ENCODE measurements at places on chromosomes 6 and 20.

GRCh38 chr6:17039266-17039665 is 62.6 kb upstream of the STMND1 start:
- no peak for DNase-seq

DNA sequence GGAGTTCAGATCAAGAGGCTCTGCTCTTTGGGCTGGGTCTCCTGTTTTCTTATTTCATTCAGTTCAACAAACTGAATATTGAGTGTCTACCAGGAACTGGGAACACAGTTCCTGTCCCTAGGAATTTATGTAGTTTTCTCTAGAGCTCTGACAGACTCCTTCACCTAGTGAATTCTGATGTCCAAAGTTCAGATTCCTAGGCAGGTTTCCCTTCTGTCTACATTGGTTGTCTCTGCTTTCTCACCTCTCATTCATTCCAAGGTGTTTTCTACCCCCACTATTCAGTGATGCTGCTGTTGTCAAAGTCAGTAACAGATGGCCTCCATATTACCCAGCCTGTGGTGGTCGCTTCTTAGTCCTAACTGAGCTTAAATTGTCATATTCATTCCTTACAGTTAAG is 4.4 kb downstream of the SMIM13 start:
- no peak for DNase-seq

DNA sequence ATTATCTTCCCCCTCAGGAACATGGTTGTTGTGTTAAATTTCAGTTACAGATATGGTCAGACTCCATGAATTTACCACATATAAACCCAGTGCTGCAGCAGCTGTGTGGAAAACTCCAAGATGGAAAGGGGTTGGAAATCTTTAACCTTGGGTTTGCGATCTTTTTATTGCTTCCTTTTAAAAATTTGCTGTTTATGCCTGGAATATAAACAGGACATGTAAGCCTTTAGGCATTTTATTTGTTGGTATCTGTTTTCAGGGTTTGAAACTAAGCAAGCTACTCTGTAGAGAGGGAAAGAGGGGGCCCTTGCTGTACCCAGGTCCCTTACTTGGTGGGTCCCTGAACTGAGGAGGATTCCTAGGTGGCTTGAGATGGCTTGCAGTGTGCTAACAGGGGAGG is 778 bp downstream of the PKIG start:
- DNase-seq = no peak

DNA sequence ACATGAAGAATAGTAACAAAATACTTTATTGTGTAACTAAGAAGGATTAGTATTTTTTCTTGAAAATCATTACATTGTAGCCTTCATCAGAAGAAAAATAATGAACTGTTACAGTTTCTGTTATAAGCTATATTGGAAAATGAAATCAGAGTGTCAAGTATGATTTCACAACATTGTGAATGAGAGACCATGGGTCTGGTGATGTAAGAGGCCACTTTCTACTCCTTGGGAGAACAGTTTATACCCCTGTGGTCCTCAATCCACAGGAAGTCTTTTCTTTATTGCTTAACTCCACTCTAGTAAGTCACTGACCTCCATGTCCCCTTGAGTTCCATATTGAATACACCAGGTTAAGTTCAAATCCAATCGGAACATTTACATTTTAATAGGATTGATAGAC is 218.7 kb upstream of the FERMT1 start:
- DNase-seq = no peak

- no peak for DNase-seq
These were observed 92.3 kb downstream of the RFX6 start for GRCh38 chr6:116969211-116969863.

- peak; percentile 22 for DNase-seq
These were observed 55.1 kb upstream of the IL20RA start for GRCh38 chr6:137099689-137100403.

- DNase-seq = no peak
These were observed 111.2 kb downstream of the TAF4 start for GRCh38 chr20:61954276-61955021.

- no peak for DNase-seq
These were observed 6.4 kb downstream of the FUCA2 start for GRCh38 chr6:143505111-143505510.

GRCh38 chr20:4788314-4788713 is 66.6 kb downstream of the PRND start:
- no peak for DNase-seq

DNA sequence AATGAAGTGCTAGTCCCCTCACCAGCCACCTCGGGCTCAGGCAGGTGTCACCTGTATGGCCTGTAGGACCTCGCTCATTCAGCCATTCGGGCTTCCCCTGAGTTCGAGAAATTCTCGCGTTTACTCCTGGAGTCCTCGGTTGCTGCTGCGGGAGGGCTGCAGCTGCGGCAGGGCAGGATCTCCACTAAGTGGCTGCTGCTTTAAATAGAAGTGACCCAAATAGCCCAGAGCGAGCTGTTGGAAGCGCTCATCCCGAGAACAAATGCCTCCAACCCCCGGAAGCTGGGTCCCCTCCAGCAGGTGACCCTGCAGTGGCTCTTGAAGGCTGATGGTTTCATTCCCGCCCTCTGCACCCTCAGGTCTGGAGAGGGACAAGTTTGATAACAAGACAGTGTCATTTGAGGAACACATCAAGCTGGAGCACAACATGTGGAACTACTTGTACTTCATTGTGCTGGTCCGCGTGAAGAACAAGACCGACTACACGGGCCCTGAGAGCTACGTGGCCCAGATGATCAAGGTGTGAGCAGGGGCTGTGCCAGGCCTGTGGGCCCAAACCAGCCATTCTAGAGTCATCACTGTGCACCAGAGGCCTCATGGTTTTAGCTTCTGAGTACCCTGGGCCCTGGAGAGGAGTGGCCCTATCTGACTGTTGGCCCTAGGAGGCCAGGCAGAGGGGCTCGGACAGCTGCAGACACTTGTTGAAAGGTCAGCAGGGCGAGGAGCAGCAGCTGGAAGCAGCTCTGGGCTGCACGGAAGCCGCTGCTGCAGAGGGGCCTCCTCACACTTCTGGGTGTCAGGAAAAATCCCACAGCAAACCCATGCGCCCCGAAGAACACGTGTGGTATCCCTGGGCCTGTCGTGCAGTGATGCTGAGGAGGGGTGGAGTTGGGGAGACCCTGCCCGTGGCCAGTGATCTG is 18.1 kb downstream of the UQCC2 start:
- no peak for DNase-seq

DNA sequence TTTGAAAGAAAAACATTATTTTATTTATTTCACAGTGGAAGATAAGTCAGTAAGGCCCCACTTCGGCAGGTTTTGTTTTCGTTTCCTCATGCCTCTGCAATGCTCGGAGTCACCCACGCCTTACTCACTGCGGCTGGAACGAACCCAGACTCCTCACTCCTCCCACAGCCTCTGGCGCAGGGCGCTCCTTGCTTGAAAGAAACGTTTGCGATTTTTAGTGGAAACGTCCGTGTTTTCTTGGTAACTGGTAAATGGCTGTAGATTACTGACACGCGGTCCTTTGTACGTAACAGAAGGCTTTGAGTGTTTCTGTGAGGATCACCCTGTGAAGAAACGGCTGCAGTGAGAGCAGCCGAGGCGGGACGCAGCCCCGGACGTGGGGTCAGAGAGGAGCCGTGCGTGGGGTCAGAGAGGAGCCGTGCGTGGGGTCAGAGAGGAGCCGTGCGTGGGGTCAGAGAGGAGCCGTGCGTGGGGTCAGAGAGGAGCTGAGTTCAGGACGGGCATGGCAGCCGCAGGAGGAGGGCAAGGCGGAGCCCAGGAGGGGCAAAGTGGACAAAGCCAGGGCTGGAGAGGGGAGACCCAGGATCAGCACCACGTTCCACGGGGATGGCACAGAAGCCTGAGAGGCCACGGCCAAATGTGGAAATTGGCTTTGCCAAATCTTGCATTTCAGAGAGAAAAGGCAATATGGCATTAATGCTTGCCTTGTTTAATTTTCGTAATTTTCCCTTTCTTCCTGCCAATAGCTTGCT is 198.6 kb upstream of the THBS2 start:
- DNase-seq = no peak

DNA sequence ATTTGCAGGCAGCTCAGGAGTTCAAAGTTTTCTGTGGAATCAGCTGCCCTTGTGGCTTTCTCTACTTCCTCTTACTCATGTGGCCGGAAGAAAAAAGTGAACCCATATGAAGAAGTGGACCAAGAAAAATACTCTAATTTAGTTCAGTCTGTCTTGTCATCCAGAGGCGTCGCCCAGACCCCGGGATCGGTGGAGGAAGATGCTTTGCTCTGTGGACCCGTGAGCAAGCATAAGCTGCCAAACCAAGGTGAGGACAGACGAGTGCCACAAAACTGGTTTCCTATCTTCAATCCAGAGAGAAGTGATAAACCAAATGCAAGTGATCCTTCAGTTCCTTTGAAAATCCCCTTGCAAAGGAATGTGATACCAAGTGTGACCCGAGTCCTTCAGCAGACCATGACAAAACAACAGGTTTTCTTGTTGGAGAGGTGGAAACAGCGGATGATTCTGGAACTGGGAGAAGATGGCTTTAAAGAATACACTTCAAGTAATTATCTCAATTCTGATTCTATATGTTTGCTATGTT is 1.1 kb downstream of the MGME1 start:
- no peak for DNase-seq

GRCh38 chr20:48148916-48149672 is 363.8 kb upstream of the SULF2 start:
- DNase-seq = no peak

DNA sequence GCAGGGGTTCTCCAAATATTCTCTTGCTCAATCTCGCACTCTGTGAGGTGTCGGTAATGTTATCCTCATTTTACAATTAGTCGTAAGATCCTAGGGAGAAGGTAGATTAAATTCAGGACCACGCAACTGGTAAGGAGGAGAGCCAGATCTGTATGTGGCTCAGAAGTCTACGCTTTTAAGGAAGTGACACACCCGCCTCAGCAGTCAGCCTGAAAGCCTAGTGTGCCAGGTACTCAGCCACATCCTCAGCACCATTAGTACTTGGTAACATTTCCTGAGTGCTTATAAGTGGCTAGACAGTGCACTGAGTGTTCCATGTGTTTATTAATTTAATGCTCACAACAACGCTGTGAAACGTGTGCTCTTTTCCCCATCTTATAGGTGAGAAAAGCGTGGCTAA is 63.7 kb downstream of the DHX35 start:
- DNase-seq = no peak

- DNase-seq = no peak
These were observed 34.7 kb downstream of the EFCAB8 start for GRCh38 chr20:32893263-32894025.

DNA sequence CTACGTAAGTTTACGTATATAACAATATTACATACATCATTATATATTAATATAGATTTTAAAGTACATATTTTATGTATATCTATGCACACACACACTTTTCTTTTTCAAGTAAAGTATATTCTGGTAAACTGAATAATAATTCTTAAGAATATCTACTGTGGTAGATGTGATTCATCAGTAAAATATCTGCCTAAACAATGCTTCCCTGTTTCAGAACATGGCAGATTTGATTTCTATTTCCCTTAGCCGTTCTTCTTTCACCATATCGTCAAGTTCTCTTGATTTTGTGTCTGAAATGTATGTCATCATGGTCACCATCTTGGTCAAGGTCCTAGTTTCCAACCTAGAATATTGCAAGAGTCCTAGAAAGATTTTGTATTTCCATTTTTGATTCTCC is 195.6 kb downstream of the HDGFL1 start:
- no peak for DNase-seq

- DNase-seq = no peak
These were observed at the start of gene SNTA1 for GRCh38 chr20:33443512-33444239. TSS of gene SNTA1 (minus strand) at chr20:33443763. CDS start at chr20:33443620, 143 bp downstream.

GRCh38 chr6:162364488-162364887 is 363.1 kb downstream of the PRKN start:
- DNase-seq = no peak

DNA sequence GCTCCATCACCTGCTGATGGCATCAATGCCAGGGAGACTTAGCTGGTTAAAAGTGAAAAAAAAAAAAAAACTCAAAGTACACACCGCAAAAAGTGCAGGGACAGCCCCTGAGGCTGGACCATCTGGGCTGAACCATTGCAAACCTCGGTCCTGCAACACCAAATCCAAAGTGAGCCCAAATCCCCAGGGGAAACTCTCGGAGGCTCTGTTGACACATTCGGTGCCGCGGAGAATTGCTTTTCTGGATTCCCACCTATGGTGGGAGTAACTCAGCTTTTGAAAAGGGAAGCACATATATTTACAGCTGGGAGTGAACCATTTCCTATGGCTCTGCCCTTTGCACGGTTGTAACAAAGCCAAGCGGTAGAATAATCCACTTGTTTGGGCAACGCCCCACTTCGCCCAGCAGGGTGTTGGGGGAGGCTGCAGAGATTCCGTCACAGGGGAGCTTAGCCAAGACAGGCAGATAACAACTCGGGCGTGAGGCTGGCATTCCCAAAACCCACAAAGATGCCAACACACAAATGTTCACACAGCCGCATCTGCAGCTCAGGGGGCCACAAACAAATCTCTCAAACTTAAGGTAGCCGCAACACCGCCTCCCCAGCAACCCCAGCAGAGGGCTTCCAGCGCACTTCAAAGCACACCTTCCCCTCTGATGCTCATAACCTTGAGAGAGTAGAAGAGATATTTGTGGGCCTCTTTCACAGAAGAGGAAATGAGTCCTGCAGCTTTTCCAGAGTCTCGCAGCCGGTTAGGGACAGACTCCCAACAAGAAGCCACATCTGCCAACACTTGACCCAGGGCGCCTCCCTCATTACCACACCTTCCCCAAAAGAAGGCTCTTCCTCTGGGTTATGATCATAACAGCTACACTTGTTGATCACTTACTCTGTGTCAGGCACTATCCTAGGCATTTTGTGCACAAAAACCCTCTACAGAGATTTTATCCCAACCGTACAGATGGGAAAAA is 11.4 kb downstream of the ZC3H12D start:
- DNase-seq = no peak

GRCh38 chr20:59087829-59088433 is 45.3 kb upstream of the PRELID3B start:
- no peak for DNase-seq
